Testis (tissue), 5 donors: ENCODE measurements at places on chromosomes 2 and 18. TPM values are rescaled to one million over a fixed set of nuclear protein-coding genes. Genes with fewer than 3 reads are reported as not detected.

The C2orf81 gene
- polyA plus RNA-seq = 23.1 TPM

- DNase-seq = no peak
Measured at GRCh38 chr2:127219171-127220070, 678 bp downstream of the CYP27C1 start.

- DNase-seq = no peak
Measured at GRCh38 chr2:84781942-84782716, 98.8 kb downstream of the TRABD2A start.

GRCh38 chr2:108571286-108571685 is 37.0 kb downstream of the LIMS1 start:
- no peak for DNase-seq

- DNase-seq = peak; percentile 18
Measured at GRCh38 chr18:25164848-25165811, 186.8 kb downstream of the ZNF521 start.

- no peak for DNase-seq
Measured at GRCh38 chr18:58402951-58403702, 225.8 kb downstream of the ALPK2 start.

DNA sequence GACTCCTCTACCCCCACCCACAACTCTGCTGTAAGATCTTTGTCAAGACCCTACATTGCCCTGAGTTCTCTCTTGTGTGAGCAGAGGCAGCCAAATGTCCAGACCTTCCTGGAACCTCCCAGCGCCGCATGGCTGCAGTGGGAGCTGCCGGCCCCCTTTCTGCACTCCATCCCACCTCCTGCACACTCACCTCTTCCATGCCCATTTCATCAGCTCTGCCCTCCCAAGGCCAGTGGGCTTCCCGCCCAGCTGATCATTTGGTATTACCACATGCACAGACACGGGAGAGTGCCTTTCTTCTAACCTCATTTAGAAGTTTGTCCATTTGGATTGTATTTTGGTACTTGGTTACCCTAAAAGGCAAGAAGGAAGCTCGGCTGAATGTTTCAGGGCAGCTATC is 2.0 kb downstream of the IL1R2 start:
- DNase-seq = no peak

The DNAJC5G gene
- polyA plus RNA-seq = 65.0 TPM

The KLHL14 gene
- polyA plus RNA-seq = 2.7 TPM

DNA sequence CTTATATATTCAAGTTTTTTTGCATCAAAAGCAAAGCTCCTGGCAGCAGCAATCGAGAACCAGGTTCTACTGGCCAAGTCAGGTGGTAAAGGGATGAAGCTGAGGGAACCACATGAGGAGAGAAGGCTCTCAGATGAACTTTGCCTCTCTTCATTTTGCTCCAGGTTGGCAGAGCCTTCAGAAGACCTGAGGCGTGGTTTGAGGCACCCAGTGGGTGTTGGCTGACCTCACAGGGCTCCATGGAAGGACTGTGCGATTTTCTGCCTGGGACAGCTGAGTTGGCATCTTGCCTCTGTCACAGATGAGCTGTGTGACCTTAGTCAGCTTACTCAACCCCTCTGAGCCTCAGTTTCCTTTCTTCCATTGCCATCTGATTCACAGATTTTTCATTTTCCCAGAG is 89.0 kb downstream of the INSIG2 start:
- no peak for DNase-seq

- no peak for DNase-seq
Measured at GRCh38 chr2:55500025-55500424, 19.5 kb upstream of the CFAP36 start.
